ENCODE measurements at places on chromosomes 11 and 22.

DNA sequence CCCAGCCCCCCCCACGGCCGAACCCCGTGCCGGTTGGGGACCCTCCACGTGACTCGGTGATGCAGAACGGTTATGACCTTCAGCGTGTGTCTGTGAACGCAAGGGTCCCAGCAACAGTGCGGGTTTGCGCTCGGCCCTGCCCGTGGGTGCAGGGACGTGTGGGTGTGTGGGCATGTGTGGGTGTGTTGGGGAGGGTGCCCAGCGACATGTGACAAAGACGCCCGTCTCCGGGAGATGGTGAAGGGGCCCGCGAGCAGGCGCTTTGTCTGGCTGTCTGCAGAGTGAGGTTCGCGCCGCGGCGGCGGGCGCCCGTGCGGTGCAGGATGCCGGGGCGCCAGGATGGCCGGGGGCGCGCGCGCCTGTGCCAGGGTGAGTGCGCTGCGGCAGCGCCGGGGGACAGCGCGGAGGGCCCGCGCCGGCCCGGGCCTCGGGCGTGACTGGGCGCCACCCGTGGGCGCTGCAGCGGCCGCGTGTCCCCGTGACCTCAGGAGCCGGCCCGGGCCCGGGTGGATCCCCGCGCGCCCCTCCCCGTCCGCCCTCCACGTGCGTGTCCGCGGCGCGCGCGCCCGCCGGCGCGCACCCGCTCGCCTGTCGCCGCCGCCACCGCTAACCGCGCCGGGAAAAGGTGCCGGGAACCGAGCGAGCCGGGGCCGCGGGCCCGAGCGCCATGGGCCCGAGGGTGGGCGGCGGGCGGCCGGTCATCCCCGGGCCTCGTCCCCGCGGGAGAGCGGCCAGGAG lies at the start of gene LRFN4:
Gene LRFN4 (plus strand): TSS at position 569 of the 738 bp plus-strand sequence. CDS start 681 bp downstream, outside the sequence.
- DNase-seq = peak; percentile 98

DNA sequence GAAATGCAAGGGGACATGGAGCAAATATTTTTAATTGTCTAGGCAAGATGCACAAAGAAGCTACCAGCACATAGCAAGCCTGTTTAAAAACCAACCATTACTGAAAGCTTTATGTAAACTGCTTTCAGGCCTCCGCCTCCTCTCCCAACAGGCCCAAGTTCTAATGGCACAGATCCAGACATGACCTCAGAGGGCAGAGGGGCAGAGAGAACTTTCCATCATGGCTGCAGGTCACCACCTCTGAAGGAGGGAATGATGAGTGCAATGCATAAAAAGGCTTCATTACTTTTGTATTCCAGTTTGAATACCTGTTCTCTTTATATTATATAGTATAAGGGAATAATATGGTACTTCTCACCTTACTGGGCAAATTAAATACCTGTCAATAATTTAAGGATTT lies 15.2 kb downstream of the DDX17 start:
- DNase-seq = no peak

DNA sequence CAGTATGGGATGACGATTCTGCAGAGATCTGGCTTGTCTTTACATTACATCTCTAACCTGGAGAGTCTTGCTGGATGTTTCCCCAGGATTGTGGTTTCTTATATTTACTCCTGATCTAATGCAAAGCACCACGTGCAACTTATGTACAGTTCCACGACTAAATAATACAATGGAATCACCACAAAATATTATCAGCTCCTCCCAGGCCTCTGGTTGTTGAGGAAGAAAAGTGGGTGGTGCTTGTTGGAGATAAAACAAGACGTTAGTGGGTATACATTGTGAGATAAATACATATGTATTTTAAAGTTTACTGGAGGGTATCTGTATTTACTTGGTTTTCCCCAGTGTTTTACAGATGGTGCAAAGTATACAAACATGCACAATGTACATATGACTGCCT lies 569.7 kb downstream of the NTM start:
- no peak for DNase-seq

- DNase-seq = peak; percentile 17
Observed at GRCh38 chr11:56636861-56637260, 5.4 kb downstream of the OR5AP2 start.

DNA sequence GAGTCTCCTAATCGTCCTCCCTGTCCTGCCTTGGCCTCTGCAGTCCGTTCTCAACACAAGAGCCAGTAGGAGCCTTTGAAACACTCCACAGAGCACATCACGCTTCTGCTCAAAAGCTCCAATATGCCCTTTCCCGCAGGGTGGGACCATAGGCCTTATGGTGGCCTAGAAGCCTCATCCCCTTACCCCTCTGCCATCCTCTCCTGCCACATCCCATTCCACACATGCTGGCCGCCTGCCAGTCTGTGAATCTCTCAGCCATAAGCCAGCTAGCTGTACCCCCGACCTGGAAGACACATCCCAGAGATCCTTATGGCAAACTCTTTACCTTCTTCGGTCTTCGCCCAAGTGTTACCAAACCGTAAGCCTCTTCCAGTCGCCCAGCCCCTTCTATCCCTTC lies 157.8 kb downstream of the ENTHD1 start:
- DNase-seq = no peak

GRCh38 chr22:11360632-11361031 lies 4167.4 kb upstream of the OR11H1 start:
- no peak for DNase-seq

DNA sequence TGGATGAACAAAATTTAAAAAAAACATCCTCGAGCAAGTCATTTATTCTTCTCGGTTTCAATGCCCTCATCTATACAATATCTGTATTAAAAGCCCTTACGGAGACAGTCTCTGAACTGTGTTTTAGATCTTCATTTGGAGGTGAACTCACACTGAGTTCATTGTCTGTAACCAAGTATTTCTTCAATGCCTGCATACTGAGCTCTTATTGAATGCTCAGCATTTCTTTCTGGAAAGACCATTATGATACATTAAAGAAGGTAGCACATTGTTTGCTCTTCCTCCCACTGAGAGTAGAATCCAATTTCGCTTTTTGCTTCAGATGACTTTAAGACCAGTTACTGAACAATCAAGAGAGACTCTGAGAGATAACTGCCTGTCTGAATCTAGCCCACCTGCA lies 1.7 kb upstream of the ANO3 start:
- no peak for DNase-seq

GRCh38 chr11:60769273-60769672 lies 12.6 kb downstream of the MS4A15 start:
- DNase-seq = peak; percentile 39

DNA sequence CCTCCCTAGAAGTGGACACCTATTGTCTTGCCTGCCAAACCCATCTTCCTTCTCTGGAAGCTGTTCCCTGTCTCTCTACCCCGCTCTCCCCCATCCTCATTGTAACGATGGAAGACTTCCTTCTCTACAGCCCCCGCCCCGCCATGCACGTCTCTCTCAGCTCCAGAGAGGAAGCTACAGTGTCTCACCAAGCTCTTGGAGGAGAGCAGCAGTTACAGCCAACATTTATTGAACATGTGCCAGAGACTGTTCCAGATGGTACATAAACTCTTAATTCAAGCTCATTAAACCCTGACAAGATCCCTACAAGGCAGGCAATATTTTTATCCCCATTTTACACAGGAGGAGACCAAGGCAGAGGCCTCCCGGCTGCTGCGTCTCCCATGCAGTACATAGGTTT lies 15.1 kb downstream of the MCHR1 start:
- no peak for DNase-seq

GRCh38 chr11:11157185-11157584 lies 195.9 kb downstream of the CSNK2A3 start:
- DNase-seq = peak; percentile 51

DNA sequence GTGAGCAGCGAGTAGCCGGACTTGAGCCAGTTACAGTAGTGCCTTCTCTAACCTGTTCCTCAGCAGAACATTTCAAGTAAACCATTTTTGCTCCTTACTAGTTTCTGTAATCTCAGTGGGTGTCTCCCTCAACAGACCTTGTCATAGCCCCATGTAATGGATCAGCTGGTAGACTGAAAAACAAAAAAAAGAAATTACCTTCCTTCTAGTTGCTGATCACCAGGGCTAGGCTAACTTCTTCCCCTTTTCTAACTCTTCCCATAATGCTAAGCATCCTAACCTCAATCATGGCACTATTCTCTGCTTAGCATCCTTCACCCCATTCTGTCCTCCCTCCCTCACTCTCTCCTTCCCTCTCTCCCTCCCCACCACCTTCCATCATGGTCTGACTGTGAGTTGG lies 35.8 kb upstream of the CBX6 start:
- DNase-seq = no peak

- DNase-seq = no peak
Observed at GRCh38 chr11:15727520-15727914, 612.8 kb downstream of the INSC start.

GRCh38 chr22:38947321-38948140 lies 9.9 kb upstream of the APOBEC3A start:
- no peak for DNase-seq

DNA sequence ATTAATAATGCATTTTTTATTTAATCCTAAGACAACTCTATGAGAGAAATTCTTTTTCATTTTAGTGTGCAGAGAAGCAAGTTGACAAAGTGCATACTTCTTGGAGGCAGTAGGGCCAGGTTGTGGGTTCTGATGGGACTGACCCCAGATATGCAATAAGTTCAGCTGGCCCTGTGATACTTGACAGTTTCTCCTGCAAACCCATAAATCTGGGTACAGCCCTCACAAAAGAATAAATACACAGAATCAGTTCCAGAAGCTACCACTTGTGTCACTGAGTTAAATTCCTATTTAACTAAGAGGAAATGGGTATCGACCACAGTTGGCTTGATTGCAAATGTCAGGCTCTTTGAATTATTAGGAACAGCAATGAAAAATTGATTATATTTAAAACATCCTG lies 598.5 kb upstream of the API5 start:
- DNase-seq = no peak

DNA sequence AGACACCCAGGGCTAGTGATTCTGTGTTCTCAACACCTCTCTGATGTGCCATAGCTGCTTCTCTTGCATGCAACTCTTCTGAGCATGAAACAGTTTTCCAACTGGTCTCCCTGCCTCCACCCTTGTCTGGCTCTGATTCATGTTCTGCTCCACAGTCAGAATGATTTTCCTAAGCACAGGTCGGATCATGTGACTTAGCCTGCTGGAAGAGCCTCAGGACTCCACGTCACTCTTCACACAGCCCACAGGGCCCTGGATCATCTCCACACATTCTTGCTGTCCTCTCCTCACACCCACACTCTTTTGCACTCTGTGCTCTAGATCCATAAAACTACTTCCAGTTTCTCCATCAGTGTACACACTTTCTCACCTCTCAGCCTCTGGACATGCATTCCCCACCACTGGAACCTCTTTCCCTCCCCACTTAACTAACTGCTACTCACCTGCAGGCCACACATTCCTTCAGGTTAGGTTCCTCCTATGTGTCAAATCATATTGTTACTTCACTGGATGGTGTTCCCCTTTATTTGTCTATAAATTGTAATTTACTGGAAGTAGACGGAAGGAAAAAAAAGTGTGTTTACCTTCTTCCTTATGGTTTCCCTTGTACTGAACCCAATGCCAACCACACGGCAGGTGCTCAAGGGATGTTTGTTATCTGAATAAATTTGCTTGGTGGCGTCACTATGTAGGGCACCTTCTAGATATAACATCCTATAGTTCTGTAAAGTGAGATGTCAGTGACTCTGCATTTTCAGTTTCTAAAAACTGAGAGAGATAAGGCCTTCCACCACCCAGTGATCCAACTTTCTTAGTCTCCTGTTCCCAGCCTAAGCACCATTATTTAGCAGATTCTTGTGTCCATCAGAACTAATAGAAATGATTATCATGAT lies 133.7 kb downstream of the ETS1 start:
- DNase-seq = peak; percentile 71

- peak; percentile 98 for DNase-seq
Observed at GRCh38 chr22:41699264-41700107, at the start of gene MEI1. Gene MEI1 (plus strand): TSS chr22:41699503. CDS start chr22:41699539, 36 bp downstream.

DNA sequence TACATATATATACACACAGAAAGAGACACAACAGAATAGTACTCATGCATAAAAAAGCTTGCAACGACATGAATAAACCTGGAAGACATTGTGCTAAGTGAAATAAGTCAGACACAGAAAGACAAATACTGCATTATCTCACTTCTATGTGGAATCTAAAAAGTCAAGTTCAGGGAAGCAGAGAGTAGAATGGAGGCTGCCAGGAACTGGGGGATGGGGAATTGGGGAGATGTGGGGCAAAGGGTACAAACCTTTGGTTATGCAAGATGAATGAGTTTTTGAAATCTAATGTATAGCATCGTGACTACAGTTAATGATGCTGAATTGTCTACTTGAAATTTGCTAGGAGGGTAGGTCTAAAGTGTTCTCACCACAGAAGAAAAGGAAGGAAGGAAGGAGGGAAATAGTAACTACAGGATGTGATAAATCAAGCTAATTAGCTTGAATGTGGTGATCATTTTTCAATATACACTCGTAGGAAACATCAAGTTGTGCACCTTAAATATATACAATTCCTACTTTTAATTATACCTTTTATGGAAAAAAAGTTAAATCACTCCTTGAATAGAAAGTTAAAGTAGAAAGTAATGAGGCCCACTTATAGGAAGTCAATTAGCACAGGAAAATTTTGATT lies 33.8 kb downstream of the MMP13 start:
- DNase-seq = no peak
